Activated T-cell treated with anti-CD3 and anti-CD28 coated beads for 4 hours (primary cell): ENCODE measurements at places on chromosomes 7 and 10.

GRCh38 chr7:111290982-111291381 is 200.1 kb downstream of the LRRN3 start:
- DNase-seq: no peak

GRCh38 chr7:1053816-1054370 is 9.5 kb downstream of the GPR146 start:
- no peak for DNase-seq

DNA sequence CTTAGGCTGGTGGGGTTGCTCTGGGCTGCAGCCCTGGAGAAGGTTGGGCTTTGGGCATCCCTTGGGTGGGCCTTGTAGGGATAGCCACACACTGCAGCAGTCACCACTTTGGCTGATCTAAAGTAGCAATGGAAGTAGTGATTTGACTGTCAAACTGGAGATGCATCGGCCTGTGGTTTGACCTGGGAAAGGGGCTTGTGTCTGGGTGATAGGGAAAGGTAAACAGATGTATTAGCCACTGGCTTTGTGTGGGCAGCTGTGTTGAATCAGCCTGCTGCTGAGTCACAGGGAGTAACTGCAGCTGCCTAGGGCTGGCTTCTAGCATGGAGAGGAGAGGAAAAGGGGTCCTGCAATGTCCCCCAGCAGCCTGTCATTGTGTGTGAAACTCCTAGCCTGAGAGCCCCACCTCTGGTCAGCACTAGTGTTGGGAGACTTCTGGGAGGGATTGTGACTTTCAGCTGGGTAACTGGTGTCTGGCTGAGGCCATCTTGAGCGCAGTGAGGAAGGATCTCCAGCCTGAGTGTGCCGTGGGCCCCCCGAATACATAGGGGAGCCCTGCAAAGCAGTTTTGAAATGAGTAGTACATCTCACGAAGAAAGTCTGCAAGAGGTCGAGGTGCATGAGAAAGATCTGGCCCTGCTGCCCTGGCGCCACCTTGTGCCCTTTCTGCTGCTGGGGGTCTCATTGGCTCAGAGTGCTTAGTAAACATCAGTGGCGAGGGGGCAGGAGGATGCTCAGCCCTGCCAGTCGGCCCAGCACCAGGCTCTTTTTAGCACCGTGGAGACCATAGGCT is 117.3 kb downstream of the FANK1 start:
- DNase-seq: no peak

DNA sequence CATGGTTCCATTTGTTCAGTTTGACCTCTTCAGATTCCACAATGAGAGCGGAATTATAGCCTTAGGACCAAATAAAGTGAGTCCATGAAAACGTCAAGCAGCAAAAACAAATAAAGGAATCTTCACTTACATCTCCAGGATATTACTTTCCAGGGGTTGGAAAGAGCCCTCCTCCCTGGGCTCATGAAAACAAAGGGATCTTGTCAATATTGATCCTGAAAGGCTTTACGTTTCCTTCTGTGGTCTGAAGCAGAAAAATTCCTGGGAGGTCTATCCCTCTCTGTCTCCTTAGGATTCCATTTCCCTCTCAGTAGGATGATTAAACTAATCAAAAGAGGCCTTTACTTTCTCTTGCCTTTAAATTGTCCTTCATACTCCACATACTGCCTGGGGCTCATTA is 293.5 kb downstream of the GPAM start:
- no peak for DNase-seq

GRCh38 chr10:110174816-110175215 is 32.6 kb upstream of the MXI1 start:
- no peak for DNase-seq

DNA sequence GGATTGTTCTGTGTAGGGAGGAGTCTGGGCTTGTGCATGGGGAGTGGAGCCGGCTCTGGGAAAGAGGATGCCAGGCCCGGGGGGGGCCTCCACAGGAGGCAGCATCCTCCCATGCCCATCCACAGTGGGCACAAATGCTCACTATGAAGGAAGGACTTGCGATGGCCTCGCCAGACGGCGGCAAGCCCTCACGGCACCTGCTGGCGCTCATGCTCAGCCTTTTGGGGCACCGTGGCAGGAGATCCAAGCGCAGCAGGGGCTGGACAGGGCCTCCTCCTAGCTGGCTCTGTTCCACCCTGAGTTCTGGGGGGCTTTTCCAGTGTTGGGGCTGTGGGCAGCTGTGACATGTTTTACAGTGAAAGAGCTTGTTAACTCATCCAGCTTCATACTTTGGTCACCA is 15.2 kb downstream of the MDH2 start:
- no peak for DNase-seq

- no peak for DNase-seq
These were observed 90.8 kb downstream of the CREM start for GRCh38 chr10:35217455-35217854.

DNA sequence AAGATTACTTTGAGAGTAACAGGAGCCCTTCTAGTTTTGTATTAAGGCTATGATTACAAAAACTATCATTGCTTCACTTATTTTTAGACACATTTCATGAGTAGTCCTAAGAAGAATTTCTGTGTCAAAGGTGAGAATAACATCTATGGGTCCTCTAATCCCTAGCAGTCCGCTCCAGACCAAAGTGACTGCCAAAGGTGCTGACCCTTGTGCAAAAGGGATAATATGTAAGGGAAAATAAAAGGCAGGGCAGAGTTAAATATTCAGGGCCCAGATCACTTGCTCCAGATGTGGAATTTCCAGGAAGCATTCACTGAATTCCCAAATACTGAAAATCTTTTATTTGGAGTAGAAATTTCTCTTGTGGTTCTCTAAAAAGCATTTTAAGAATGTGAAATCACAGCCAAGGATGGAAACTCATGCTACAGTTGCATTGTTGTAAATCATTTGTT is 29.3 kb downstream of the RHOBTB1 start:
- no peak for DNase-seq

GRCh38 chr7:93011351-93012294 is 106.2 kb downstream of the SAMD9 start:
- DNase-seq: no peak

GRCh38 chr10:13383399-13383761 is 35.3 kb upstream of the SEPHS1 start:
- no peak for DNase-seq

DNA sequence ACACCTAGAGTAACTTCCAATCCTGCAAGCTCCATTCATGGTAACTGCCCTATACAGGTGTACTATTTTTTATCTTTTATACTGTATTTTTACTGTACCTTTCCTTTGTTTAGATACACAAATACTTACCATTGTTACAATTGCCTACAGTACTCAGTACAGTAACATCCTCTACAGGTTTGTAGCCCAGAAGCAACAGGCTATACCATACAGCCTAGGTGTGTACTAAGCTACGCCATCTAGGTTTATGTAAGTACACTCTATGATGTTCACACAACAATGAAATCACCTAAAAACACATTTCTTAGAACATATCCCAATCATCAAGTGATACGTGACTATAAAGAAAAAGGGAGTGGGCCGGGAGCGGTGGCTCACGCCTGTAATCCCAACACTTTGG is 53.1 kb upstream of the SLIT1 start:
- no peak for DNase-seq

DNA sequence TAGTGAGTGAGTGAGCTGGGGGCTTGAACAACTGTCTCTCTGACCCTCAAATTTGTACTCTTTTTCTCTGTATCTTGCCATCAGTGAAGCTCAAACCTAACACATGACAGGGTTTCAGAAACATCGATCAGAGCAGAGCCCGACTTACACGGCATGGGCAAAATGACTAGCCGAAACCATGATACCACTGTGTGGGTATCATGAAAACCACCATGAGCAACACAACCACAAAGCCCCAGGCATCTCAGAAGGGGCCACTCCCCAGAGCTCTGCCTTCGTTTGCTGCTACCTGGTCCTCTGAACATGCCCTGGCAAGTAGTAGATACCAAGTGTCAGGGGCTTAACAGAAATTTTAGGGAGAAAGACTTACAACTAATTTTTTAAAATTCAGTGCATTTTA is 308.5 kb downstream of the WDR11 start:
- no peak for DNase-seq

- DNase-seq: no peak
These were observed 409.8 kb upstream of the ZMIZ1 start for GRCh38 chr10:78658645-78659597.

- no peak for DNase-seq
These were observed 49.1 kb downstream of the SYPL1 start for GRCh38 chr7:106063024-106063423.

DNA sequence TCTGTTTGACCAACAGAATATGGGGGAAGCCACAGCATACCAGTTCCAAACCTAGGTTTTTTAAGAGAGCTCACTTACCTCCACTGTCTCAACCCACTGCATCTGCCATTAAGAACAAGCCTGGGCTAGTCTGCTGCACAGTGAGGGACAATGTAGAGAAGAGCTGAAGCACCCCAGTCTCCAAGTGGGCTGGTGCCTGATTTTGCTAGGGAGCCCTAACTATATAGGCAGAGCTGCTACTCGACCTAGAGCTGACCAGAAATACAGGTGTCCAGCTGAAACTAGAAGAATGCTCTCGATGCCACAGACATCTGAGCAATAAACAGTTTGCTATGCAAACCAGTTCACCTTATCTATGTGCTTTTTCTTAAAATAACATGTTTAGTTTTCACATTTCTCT is 106.9 kb upstream of the BET1 start:
- no peak for DNase-seq

GRCh38 chr7:46210467-46210866 is 289.4 kb upstream of the IGFBP3 start:
- no peak for DNase-seq

- no peak for DNase-seq
These were observed at the start of gene SLIT1 for GRCh38 chr10:97185326-97186058. TSS of gene SLIT1 (minus strand) at chr10:97185959. CDS start at chr10:97185674, 285 bp downstream.

DNA sequence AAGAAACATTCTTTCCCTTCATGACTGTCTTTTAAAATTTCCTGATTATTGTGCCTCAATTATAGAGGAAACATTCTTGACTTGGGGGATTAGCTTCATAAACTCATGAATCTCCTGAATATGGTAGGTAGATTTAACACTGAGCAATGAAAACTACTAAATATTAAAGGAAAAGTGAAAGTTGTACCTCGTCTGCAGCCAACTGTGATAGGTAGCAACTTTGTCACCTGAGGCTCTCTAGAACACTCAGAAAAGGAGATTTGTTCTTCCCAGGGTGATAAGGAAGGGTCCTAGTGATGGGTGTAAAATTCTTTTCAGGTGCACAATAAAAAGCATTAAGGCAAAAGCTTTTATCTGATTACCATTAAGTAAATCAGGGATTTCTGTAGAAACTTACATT is 78.1 kb downstream of the AHR start:
- no peak for DNase-seq

DNA sequence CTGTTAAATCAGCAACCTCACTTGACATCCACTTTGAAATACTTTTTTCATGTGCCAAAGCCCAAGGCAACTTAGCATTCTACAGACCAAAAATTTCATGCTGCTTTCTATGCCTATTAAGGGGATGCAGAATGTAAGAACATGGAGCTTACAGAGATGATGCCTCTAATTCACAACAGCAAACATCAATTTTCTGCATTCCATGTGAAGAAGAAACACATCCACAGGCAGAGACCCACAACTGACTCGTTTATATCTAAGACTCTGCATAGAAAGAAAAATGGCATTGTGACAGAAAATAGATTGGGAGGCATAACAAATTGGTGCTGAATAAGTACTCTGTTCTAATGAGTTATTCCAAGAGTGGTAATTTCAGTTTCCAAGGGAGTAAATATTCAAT is 107.6 kb downstream of the SGMS1 start:
- no peak for DNase-seq

DNA sequence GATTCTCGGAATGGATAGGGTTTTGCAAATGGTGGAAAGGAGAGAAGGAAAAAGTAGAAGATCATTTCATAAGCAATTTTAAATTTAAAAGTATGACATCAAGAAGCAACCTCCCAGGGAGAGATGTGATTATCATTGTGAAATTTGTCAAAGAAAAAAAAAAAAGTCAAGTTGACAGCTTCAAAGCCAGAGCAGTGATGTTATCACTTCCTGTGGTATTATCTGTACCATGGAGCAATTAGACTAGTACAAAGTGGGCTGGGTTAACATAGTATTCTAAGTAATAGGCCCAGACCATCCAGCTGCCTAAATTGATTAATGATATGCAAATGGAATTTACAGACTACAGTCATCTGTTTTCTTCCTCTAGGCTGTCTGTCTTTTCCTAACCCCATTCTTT is 84.0 kb upstream of the NPY start:
- no peak for DNase-seq

GRCh38 chr7:119868387-119868786 is 404.6 kb upstream of the KCND2 start:
- no peak for DNase-seq

DNA sequence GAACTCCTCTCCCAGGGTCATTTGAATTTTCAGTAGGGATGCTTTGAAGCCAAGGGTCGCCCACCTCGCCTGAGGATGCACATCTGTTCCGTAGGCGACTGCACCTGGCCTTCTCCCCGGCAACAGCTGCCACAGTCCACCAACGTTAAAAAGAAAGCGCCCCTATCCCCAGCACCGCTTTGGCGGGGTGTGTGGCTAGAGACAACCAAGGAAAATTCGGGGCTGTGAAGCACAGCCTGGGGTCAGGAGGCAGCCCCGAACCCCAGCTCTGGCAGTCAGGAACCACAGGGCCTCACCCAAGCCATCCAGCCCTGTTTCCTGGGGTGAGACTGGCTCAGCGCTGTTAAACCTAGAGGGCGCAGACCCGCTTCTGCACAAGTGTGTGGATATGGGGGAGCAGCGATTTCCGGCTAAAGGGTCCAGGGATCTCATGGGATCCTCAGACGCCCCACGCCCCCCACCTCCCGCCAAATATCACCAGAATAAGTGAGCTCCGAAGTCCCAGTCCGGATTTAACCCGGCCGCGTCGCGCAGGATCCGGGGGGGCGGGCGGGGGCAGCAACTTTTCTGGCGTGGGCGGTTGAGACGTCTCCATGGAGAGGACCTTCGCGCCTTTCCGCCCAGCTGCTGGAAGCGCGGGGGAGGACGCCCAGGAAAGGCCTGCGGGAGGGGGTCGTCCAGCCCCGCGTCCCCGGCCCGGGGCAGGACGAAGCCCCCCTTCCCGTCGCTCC is 822 bp downstream of the ZC3HAV1L start:
- DNase-seq: peak; percentile 40

DNA sequence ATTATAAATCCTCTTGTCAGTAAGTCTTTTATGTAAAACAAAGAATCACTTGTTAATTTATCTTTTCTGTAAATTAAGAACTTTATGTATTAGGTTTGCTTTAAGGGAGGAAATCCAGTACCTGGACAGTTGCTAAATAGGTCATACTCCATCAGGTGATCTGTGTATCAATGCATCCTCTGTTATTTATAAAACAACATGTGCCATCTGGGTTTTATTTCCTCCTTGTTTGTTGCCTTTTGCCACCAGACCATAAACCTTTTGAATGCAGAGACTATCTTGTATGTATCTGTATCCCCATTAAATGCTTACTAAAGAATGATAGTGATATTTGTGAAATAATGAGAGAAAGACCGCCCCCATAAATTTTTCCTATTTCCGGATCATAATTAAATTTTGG is 70.0 kb downstream of the SLC35B4 start:
- no peak for DNase-seq

- no peak for DNase-seq
These were observed 95.5 kb downstream of the DIP2C start for GRCh38 chr10:593901-594457.

GRCh38 chr7:150831851-150832250 is 20.5 kb upstream of the AOC1 start:
- no peak for DNase-seq
